ENCODE measurements at places on chromosomes 5 and 9. TPM values are rescaled to one million over a fixed set of nuclear protein-coding genes. Genes with fewer than 3 reads are reported as not detected.

MUSK gene
- 2.8 TPM for total RNA-seq

GRCh38 chr5:90131383-90132133 lies 278.0 kb downstream of the CETN3 start:
- DNase-seq: no peak

GRCh38 chr5:138655530-138656190 lies 80.5 kb upstream of the HSPA9 start:
- DNase-seq: peak; percentile 77

GRCh38 chr5:124262470-124262869 lies 484.0 kb downstream of the ZNF608 start:
- no peak for DNase-seq

GPR151 gene
- not detected for total RNA-seq

GRCh38 chr5:1498623-1499416 lies 24.9 kb downstream of the LPCAT1 start:
- no peak for DNase-seq

WNK2 gene
- total RNA-seq: 174 TPM

PLGRKT gene
- total RNA-seq: 31.9 TPM

SPACA9 gene
- total RNA-seq: 6.5 TPM

DNA sequence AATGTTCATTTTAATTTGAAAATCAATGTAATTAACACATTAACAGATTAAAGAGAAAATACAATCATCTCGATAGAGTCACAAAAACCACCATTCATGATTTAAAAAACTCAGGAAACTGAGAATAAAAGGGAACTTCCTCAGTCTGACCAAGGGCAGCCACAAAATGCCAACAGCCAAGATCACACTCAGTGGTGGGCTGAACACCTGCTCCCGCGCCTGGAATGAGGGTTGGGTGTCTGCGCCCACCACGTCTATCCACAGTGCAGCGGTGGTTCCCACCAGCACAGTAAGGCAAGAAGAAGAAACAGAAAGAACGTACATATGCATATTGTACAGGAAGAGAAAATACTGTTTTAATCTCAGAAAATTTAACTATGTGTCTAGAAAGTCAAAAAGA lies 11.7 kb upstream of the NSMF start:
- DNase-seq: peak; percentile 2

DNA sequence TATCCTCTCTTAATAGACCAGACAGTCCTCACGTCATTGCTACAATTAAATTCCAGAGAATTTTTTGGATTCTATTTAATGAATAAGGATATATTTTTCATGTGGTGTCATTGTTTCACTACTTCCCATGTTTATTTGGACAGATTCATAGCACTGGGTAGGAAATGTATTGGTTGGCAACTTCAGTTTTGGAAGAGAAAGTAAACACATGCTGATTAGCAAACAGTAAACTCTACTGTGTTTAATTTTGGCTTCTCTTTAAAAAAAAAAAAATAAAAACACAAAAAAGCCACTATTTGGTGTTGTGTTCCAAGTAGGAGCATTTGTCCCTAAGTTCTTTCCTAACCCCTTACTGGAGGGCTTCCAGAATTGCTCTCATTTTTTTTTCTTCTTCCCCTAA lies 77.3 kb downstream of the NFIB start:
- DNase-seq: no peak

GRCh38 chr9:130405657-130406257 lies 39.0 kb upstream of the ASS1 start:
- no peak for DNase-seq

- DNase-seq: no peak
These were observed 164.1 kb downstream of the HSD17B3 start for GRCh38 chr9:96137671-96138429.

- DNase-seq: peak; percentile 65
These were observed 213.3 kb downstream of the SEMA6A start for GRCh38 chr5:116361171-116361967.
